ENCODE measurements at places on chromosomes 2 and 18.

DNA sequence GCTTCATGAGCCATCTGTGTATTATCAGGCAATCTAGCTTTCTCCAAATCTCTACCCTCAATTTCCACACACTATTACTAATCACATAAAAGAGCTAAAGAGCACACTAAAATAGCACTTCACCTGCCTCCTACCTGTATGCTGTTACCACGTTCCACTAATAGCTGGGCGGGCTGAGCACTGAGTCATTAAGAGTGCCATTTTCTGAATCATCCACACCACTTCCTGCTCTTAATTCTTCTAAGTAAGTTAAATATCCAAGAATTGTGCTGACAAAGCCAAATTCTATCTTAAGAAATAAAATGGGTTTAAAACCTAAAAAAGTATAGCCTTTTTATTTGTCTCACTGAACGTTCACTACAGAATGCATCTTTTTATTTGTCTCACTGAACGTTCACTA is 35.7 kb downstream of the NOL10 start:
- no peak for DNase-seq

GRCh38 chr2:98160554-98160953 is 73.6 kb downstream of the VWA3B start:
- no peak for DNase-seq

DNA sequence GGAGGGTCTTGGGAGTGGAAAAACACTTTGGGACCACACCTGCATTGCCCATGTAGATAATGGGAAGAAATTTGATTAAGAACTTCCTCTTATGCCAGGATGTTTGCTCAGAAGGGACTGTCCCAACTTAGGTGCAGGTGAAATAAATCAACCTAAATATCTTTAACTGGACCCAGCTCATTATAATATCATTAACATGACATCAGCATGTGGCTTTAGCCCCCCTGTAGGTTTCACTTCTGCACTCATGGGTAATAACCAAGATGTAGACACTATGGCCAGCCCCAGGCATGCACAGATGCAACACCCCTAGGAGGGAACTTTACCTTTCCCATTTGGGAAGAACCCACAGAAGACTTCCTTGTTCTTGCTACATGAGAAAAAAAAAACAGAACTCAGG is 227.4 kb upstream of the ZNF804A start:
- DNase-seq: no peak

DNA sequence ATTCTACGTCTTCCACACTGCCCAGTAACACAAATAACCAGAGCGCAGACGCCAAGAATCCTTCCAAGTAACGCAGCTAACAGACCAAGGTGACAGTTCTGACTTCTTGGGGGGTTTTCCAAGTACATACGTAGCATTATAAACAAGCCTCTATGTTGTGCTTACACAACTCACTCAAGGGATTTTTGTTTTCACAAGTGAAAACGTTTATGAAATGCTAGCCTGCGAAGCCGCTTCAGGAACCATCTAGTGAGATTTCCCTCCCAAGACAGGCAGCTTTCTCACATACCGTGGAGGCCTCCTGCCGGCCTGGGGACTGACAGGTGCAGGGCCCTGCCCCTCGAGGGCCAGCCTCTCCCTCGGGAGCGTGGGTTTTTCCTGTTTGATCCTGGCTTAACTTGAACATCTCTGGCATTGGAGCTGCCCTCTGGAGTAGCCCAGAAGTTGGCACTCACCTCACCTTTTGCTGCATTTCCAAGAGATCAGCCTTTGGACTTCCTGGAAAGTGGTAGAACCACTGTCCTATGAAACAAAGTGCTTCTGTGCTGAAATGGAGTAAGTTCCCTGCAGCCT is 151.1 kb downstream of the MBP start:
- no peak for DNase-seq

DNA sequence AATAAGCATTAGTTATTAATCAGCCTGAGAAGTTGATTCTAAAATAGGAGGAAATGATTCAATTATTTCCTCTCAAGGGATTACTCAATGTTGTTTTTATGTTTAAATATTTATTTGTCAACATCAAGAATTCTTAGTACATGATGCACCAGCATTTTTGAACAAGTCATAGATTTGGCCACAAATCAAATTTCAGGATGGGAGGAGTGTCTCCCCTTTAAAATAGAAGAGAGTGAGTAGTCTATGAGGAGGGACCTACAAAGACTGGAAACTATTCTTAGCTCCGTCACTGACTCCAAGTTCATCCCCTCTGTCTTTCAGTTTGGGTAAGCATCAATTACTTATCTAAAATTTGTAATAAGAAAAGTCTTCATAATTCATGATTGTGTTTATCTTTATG is 18.6 kb upstream of the IL18R1 start:
- DNase-seq: no peak

DNA sequence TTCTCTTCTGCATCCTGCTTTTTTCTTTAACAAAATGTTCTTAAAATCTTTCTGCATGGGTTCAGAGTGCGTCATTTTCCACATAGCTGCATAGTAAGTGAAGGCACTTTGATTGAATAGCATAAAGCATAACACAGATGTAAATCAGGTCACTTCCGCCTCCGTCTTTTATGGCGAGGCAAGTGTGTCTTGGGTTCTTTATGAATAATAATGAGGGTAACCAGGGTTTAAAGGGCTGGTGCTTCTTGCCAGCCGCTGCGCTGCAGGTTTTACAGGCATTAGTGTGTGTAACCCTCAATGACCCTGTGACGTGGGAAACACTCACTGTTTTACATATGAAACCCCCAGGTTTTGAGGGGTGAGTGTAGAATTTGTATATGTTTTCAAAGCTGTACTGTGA is 164.2 kb downstream of the MYT1L start:
- DNase-seq: no peak

GRCh38 chr18:1270081-1270480 is 365.4 kb downstream of the ADCYAP1 start:
- no peak for DNase-seq

GRCh38 chr18:36692921-36693332 is 135.9 kb downstream of the TPGS2 start:
- no peak for DNase-seq
